ENCODE measurements at places on chromosomes 6 and 20.

DNA sequence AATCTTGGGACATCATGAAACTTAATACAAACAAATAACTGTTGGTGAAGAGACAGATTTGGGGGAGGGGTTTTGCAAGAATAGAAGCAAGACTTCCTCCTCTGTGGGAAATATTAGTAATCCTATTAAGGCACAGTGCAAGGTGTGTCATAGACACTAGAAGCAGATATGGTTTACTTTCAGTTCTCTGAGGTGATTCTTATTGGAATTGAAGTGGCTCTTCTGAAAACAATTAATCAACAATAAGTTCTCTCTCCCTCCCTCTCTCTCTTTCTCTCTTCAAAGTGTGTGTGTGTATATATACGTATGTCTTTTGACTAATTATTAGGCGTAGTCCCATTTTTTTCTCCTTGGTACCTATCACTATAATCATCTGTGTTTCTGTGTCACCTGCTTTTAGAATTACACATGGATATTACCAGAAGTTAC, 99.8 kb downstream of the HIVEP2 start:
- DNase-seq, result no peak

GRCh38 chr6:165883851-165884640, 221.0 kb upstream of the PDE10A start:
- DNase-seq, result no peak

- no peak for DNase-seq
These were observed 154.2 kb downstream of the ZFP64 start for GRCh38 chr20:52037370-52037769.

- no peak for DNase-seq
These were observed 7.4 kb downstream of the TNFAIP3 start for GRCh38 chr6:137874204-137875057.

- DNase-seq, result no peak
These were observed 28.5 kb downstream of the THBS2 start for GRCh38 chr6:169225131-169225576.

GRCh38 chr6:31349301-31349700, 7.7 kb downstream of the HLA-B start:
- DNase-seq, result no peak

DNA sequence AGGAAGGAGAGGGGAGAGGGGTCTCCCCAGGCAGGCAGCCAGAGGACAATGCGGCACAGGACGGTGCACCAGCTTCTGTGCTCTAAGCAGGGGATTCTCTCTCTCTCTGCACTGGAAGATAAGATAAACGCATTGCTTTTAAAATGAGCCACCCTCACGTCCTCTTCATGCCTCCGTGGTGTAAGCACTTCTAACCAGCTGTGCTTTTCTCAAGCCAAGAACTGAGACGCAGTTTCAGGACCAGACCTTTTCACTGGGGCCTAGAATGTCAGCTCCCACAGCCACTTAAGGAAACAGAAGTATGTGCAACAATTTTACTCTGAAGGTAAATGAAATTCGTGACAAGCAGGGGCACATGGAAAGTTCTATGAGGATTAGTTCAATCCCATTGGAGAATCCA, 82.4 kb downstream of the PSMB1 start:
- no peak for DNase-seq

DNA sequence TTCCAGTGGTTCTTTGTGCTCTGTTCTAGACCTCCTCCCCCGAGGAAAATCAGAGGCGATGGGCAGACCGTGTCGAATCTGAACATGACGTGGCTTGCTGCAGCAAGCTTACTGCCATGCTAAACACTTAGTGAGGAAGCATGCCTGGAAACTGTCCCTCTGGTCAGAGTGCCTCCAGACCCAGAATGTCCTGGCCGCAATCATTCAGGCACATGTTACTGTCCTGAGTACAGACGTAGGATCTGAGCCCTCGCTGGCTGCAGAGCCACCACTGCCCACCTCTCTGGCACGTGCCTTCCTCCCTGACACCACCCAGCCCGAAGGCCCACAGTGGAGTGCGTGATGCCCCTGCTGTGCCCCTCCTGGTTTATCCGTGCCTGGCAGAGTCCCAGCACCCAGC, 163.6 kb downstream of the SYNDIG1 start:
- no peak for DNase-seq

DNA sequence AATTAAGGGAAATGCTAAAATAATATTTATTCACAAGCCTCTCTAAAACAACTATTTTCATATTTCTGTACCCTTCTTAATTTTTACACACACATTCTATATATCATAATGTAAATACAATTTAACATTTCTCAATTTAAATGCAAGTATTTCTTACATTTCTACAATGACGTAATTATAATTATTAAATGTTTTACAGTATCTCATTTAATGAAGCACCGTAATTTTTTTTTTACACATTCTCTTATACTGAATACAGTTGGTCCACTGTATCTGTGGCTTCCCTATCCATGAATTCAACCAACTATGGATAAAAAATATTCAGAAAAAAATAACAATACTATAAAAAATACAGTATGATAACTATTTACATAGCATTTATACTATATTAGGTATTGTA, 85.7 kb downstream of the AHI1 start:
- DNase-seq, result no peak

DNA sequence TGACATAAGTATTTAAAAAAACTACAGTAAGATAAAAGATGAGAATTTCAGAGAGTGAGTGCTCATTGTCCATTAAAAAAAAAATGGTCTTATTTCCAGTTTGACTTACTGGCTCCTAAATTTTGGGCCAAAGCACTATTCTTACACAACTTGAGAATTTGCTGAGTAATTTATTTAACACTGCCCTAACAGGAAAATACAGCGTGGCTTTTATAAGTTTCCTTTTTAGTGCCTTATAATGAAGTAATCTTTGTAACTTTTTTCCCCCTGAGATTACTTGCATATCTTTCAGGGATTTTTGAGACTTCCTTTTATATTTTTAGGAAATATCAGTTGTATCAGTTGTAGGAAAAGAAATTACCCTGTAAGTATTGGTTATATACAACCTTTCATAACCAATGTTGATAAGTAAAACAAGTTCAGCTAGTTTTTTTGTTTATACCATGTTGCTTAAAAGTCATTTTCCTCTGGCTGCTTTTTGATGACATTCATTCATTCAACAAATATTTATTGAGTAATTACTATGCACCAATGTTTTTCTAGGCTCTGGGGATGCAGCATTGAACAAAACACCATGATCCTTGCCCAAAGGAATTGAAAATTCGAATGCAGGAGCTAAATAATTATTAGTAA, 106.4 kb upstream of the SGK1 start:
- no peak for DNase-seq

GRCh38 chr6:105935416-105935815, 150.7 kb upstream of the PRDM1 start:
- DNase-seq, result no peak

DNA sequence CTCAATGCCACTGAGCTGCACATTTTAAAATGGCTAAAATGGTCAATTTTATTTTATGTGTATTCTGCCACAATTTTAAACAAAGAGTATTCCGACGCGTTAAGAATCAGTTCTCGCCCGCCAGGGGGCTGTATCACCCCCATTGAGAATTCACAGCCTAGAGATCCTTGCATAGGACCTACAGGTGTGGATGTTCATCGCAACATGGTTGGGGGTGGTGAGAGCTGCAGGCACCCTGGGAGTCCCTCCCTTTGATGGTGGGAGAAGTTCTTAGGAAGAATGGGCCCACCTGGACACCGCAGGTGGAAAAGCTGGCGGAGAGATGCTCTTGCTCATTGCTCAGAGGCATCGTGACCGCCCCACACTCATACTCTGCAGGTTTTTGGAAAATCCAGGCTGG, 63.5 kb downstream of the SLC2A10 start:
- DNase-seq, result no peak

GRCh38 chr6:2410656-2411380, 165.4 kb upstream of the GMDS start:
- DNase-seq, result no peak

DNA sequence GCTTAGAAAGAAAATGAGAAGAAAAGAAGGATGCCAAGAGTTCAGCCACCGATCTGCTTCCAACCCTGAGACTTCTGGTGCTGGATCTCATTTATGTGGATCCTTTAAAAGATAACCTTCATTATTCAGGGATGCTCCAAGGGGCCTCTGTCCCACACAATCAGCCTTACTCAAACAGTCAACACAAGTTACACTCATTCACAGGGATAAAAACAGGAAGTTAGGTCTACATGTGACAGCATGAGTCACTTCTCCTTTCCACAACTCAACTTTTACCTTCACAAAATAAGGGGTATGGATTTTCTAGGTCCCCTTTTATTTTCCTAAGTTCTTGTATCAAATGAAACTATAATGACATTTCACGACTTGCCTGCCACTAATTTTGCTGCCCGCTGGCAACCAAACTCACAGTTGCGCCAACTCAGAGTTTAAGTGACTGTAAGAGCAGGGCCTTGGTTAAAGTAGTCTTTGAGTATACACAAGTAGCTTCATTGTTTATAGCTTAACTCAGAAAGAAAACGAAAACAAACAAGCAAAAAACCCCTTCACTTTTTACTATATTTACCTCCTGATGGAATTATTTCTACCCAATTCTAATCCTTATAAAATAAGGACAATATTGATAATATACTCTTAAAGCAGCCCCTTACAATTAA, 278.8 kb upstream of the RUNX2 start:
- DNase-seq, result no peak

DNA sequence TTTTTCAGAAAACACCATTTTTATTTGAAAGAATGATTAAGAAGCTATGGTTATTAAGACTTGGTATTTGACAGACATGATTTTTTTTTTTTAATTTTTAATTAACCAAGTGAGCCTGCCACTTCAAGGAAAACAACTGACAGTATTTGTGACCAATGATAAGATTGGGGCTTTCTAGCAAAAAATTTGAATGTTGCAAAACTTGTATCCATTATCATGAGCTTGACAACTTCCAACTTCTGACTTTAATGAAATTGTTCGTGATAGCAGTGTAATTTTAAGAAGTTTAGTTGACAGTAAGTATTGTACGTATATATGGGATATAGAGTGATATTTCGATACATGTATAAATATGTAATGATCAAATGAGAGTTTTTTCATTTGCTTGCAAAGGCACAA, 21.6 kb upstream of the POM121L2 start:
- DNase-seq, result no peak

DNA sequence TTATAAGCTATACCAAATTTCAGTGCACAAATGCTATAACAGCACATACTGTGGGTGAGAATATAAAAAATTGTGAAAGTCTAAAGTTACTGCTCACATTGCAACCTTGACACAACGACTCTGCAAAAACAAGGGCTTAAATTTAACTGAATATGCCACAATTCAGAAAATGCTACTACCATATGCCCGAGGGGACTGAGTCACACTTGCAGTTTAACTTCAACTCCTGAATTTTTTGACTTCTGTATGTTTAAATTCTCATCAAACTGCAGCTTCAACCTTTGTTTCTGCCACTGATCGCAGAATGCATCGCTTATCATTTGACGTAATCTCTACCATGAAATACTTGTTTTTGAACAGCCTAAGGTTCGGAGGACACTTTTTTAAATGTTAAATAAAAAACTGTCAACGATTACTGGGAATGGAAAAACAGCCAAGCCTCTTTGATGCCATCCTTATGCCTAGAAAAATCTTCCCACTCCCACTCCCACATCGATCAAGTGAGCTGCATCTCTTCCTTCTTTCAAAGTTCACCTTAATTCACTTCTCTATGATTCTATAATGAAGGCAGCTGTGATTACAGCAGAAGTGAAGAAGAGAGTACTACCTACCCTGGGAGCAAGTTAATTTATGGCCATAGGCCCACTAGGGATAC, 136.5 kb downstream of the ATXN1 start:
- no peak for DNase-seq

- DNase-seq, result no peak
These were observed 425.3 kb upstream of the NOX3 start for GRCh38 chr6:155880900-155881299.

DNA sequence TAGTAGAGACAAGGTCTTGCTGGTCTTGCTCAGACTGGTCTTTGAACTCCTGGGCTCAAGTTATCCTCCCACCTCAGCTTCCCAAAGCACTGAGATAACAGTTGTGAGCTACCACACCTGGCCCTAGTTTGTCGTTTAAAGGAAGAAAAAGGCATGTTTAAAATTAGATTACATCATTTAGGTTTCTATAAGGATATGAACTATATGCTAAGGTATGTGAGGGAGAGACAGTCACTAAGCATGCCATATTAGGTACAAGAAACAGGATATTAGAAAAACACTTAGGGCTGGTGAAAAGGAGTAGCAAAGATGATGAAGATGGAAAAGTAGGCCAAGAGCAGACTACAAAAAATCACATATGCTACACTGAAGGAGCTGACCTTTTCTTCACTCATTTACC, 106.4 kb downstream of the ASCC3 start:
- DNase-seq, result no peak

DNA sequence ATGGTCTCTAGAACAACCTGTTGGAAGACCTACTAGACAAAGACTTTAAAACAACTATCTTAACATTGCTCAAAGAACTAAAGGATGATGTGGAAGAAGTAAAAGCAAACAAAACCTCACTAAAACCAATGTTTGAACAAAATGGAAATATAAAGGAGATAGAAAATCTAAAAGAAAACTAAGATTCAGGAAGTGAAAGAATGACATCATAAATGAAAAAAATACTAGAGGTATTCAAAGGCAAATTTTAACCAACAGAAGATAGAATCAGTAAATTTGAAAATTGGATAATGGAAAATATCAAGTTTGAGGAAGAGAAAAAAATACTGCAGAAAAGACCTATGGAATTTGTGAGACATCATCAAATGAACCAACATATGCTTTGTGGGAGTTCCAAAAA, 914.1 kb upstream of the GJE1 start:
- DNase-seq, result no peak

- no peak for DNase-seq
These were observed 355 bp upstream of the AKAP7 start for GRCh38 chr6:131134980-131135243.

- DNase-seq, result no peak
These were observed 73.2 kb upstream of the JAG1 start for GRCh38 chr20:10747019-10747418.

DNA sequence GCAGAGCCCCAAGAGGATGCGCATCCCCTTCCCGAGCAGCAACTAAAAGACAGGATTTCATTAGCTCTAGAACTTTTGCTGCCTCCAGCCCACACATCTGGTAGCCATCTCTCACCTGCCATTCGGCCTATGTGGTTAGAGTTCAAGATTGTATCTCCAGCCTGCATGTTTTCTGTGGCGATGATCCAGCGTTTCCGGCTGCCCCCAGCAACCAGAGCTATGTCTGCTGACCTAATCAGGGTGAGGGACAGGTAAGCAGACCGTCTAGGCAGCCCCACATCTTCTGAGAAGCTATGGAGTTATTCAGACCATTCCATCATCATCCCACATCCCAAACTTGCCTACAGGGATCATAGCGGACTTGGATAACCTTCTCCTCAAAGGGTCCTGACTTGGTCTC, 2.3 kb upstream of the CUL7 start:
- DNase-seq, result no peak

Measured in activated naive CD4-positive, alpha-beta T cell (primary cell).